NCI-H1048 (cell line): ENCODE measurements at places on chromosomes 2 and 18.

GRCh38 chr18:6086731-6087130 lies 191.4 kb upstream of the TMEM200C start:
- DNase-seq: no peak

DNA sequence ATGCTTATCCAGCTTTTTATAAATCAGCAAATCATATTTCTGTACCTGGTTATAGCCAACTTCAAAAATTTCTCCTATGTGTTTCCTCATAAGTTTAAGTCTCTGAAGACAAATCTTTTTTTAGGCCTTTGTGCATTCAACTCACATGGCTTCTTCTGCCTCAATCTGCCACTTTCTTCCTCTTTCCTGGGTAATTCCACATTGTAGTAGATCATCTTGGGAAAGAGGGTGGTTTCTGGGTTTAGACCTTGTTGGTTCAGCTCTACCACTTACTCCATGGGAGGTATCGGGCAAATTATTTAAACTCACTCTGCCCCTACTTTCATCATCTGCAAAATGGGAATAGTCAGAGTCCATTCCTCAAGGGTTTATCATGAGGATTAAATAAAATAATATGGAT lies 707.0 kb upstream of the ZEB2 start:
- DNase-seq: no peak

DNA sequence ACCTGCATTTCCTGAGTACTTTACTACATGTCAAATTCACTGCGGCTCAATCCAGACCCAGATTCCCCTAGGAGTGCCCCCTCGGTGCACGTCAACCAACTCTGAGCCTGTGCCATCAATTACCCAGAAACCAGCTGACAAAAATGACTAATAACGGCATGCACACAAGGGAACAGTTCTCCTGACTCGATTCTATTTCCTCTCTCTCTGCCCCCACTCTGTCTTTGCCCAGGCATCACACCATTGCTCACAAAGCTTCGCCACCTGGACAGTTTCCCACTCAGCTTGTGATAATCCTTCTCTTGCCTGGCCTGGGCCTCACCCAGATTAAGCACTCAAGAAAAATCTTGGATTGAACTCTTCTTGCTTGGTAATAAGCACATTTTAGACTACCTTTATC lies 115.3 kb upstream of the NDUFV2 start:
- no peak for DNase-seq

- no peak for DNase-seq
Measured at GRCh38 chr2:38178556-38179419, 102.8 kb upstream of the CYP1B1 start.

- no peak for DNase-seq
Measured at GRCh38 chr2:218256612-218257350, 4.0 kb upstream of the GPBAR1 start.

DNA sequence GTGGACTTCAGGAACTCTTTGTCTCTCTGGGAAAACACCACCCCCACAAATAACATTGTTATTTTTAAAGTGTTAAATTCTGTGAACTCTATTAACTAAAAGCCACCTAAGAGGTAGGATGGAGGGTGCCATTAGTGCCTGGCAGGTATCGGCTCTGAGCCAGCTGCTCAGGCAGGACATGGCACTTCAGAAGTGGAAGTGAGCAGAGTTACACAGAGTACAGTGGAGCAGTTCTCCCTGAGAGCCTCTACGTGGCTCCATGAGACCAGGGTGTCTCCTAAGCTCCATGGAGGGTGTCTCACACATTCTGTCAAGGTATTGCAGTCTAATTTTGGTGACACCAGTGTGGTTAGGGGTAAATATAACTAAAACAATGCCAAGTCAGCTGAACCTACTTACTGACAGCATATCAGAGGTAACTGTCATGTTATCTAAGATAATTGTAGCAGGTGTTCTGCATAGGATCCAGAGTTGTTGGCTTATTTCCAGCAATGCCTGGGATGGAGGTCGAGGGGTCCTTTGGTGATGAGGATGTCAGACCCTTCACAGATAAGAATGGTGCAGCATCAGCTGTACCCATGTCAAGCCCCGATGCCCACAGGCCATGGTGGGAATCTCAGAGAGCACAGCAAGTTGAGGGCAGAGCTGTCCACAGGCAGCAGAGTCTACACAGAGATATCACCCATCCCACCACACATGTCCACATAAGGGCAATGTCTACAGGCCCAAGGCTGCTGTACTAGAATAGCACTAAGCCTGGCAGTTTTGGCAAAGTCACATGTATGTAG lies 8.6 kb upstream of the MALL start:
- no peak for DNase-seq

DNA sequence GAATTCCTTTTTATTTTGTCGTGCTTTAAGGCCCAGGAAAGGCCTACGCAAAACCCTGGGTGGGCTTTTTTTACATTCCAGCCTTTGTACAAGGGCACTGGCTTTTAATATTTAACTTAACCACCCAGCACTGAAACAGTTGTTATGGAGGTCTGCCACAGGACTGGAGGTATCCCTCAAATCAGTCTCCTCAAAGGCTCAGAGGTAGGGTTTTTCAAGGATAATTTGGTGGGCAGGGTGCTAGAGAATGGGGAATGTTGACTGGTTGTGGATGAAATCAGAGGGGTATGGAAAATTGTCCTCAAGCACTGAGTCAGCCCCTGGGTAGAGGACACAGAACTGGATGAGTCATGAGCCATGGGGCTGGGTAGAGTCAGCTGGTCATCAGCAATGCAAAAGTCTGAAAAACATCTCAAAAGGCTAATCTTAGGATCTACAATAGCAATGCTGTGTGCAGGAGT lies 443.1 kb downstream of the THSD7B start:
- DNase-seq: no peak

DNA sequence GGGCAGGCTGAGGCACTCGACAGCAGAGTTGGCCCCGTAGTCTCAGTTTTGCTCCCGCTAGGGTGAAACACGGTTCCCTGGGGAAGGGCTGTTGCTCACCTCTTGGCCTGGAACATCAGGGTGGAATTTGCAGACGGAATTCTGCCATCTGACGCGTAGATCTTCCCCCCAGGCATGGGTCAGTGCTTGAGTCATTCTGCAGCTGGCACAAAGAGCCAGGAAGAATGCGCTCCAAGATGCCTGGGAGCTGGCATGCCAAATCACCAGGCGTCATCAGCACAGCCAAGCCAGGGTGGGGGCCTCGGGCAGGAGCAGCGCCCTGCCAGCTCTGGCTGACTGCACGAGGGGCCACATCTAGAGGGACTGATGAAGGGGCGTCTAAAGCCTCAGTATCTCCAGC lies 42.7 kb downstream of the ODC1 start:
- DNase-seq: no peak
